ENCODE measurements at places on chromosomes 5 and 9.

- DNase-seq, result no peak
Observed at GRCh38 chr5:3794611-3795010, 199.0 kb downstream of the IRX1 start.

- DNase-seq, result no peak
Observed at GRCh38 chr9:109212768-109213167, 45.7 kb upstream of the FRRS1L start.

GRCh38 chr9:124140941-124141568 is 116.7 kb upstream of the NEK6 start:
- DNase-seq, result no peak

DNA sequence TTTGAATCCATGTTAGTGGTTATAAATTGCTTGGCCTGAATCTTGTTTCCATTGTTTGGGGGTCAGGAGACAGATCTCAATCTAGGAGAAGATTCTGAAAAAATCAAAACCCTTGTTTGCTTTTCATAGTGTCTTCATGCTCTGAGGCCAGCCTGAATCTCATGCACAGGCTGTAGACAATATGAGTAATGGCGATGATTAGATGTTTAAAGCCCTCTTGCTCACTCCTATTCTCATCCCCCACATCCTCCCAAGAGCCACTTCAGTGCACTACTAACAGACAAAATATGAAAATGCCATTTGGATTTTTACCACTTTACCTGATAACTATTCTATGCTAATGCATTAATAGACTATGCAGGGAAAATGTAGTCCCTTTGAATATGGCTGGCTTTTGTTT is 129.4 kb downstream of the NUDT12 start:
- DNase-seq, result no peak

DNA sequence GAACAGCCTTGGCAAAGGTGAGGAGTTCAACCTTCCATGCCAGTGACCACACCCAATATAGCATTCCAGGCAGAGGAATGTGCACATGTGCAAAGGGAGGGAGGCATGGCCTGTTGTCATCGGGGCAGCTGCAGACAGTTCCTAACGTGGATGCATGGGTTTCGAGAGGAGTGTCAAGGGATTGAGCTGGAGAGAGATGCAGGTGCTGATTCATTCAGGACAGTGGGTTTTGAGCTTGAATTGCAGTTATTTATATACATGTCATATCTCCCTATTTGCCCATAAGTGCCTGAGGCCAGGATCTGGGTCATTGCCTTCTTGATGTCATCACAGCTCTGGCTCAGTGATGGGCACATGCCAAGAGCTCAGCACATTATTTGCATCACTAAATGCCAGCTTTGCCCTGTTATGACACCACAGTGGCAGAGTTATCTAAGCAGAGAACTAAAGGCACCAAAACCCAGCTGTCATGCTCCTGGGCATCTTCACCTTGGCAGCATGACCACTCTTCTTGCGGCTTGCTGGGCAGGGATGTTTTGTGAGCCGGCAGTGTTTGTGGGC is 278.0 kb downstream of the NTRK2 start:
- DNase-seq, result no peak

- DNase-seq, result peak; percentile 33
Observed at GRCh38 chr9:135960411-135961276, 529 bp downstream of the UBAC1 start.

DNA sequence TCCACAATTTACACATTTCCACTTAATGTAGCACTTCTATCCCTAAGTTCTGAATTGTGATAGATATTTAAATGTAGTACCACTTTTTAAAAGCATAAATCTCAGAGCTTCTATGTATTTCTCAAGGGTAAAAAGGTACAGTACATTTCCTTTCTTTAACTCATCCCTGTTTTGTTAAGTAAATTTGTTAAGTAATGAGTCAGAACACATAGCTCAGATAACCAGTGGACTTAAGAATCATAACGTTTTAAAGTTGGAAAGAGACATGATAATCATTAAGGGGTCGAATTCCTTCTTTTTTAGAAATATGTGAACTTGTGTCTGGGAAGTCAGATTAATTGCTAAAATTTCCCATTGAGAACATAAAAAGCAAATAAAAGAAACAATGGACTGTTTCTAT is 810.2 kb upstream of the NUDT12 start:
- no peak for DNase-seq

- DNase-seq, result peak; percentile 52
Observed at GRCh38 chr5:134561871-134562296, 36.4 kb downstream of the JADE2 start.

GRCh38 chr9:91676046-91676445 is 252.4 kb upstream of the NFIL3 start:
- DNase-seq, result no peak

DNA sequence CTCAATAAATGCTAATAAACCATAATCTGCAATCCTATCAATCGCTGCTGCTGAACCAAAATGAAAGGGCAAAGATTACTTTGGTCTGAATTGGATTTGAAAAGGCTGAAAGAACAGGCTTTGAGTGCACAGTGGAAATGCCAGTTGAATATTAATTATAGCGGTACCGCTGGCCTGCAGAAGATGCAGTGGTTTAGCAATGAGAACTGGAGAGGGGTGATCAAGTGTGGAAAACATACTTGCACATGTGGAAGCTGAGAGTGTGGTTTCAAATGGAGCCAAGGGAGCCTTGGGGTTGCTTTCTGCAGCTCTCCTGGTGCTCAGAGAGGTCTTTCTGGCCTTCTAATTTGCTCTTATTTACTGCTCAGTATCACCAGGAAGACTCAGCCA is 133.9 kb downstream of the PTTG1 start:
- no peak for DNase-seq

DNA sequence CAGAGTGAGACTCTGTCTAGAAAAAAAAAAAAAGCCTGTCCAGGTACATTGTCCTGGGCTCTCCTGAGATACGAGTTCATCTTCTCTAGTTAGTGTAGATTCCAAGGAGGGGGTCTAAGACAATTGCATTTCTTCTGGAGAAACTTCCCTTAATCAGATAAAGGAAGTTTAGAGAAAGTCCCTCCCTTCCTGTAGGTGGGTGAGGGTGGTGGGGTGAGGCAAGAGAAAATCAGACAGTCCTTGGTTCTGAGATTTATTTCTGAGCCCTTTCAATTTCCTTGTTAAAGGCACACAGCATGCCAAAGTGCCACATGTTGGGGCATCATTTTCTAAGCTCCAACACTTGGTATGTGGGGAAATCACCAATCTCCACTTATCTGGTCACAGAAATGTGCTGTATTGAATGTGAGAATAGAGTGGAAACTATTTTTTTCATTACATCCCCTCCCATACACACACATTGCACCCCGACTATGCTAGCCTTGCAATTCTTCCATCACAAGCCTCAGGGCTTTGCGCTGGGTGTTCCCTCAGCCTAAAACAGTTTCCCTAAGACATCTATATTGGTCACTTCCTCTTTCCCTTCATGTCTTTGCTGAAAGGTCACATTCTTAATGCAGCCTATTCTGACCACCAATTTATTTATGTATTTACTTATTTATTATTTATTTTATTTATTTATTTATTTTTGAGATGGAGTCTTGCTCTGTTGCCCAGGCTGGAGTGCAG is 5.1 kb upstream of the TUT7 start:
- DNase-seq, result no peak

DNA sequence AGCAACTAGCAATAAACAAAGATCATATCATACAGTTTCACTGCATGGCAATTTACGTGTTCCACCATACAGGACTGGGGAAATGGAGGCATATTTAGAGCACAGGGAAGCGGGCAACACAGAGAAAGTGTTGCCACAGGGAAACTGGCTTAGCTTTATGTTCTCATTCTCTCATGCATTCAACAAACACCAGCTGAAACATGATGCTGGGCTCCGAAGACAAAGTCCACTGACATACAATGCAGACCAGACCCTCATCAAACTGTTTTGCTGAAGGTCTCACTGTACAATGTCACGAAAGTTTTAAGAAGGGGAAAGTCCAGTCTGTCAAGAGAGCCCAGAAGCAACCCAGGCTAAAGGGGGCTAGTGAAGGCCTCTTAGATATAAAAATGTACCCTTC is 115.1 kb downstream of the MAPKAP1 start:
- no peak for DNase-seq

DNA sequence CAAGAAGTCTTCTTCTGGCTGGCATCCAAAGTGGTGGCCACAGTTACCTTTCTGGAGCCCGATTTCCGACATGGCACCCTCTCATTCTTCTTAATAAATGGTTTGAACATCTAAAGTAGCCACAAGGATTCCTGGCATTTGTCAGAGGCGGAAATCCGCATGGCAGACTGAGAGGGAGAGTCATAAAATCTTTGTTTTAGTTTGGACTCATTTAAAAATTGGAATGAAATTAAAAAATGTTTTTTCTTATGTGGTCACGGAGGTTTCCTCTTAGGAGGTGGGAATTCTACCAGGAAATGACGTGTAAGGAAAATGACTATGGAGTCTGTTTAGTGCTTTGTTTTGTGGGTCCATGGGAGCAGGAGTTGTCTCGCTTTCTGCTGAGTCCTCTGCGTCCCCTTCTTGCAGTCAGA is 133.0 kb upstream of the PTCH1 start:
- no peak for DNase-seq

GRCh38 chr9:121138973-121139372 is 62.7 kb downstream of the RAB14 start:
- no peak for DNase-seq

DNA sequence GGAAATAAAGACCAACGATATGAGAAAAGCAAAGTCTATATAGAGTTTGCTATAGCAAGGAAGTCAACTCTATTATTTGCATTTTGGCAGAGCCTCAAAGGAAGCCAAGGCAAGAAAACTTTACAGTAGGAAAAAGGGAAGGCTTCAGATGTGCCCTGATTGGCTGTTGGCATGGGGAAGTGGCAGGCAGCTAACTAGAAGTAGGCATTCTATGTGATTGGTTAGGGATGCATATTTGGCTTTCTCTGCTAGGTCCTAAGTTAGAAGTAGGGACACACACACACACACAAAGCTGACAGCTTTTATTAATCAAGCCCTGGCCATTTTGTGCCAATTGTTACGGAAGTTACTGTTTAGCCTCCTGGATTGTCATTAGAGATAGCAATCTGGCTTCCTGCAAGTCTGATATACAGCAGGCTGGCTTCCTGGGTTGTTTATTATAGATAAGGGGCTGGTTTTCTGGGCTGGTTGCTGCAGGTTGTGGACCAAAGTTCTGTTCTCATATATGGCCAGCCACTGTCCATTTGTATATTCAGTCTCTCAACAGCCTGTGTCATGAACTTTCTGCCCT is 308.1 kb upstream of the GRAMD2B start:
- no peak for DNase-seq

- peak; percentile 75 for DNase-seq
Observed at GRCh38 chr9:33737811-33738606, 57.4 kb upstream of the PRSS3 start.

DNA sequence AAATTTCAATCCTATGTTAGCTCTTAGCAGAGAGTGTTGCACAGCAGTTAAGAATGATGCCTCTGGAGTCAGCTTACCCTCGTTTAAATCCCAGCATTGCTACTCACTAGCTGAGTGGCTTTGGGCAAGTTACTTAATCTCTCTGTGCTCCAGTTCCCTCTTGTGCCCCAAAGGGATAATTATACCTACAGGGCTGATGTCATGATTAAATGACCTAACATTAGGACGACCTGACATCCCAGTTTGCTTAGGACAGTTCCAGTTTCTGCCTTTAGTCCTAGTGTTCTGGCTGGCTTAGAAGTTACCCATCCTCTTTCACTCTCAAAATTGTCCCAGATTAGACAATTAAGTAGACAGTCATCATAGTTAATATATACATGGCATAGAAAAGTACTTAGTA is 4.3 kb upstream of the RAI14 start:
- DNase-seq, result no peak

DNA sequence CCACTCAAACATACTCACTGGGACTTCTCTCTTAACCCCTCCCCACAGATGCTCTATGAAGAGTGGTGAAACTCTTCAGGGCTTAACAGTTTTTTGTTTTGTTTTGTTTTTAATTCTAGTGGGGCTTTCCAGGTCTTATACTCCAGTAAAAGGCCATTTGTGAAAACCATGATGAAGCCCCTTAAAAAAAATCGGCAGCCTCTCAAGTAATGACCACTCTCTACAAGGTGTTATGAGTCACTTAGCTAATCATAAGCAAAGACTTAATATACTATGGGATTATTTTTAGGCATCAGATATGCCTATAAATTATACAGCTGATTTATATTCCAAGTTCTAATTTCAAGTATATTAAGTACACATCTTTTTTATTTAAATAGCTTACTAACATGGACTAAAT is 607.9 kb downstream of the RAB3C start:
- DNase-seq, result no peak

DNA sequence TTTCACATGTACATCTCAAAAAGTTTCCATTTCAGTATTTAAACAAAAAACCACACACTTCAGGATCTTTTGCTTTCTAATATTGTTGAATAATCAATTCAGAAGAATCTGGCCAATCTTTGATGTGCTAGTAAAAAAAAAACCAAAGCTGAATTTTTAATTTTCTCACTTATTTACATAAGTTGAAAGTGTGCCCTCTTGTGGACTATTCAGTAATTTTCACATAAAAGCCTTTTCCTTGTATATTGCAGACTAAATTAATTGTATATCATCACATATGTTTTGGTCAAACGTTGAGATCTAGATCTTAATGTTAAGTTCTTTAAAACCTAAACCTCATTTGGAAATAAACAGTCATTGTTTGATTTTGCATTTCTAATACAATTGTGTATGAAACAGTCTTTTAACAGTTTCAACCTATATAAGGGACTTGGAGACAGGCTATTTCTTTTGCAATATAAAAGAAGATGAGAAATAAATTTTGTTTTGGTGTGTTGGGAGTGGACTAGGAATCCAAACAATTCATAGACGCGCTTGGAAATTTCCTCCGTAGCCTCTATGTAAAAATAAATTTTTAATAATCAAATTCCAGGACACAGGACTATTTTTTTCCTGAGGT is 68.1 kb downstream of the NIPBL start:
- peak; percentile 92 for DNase-seq

DNA sequence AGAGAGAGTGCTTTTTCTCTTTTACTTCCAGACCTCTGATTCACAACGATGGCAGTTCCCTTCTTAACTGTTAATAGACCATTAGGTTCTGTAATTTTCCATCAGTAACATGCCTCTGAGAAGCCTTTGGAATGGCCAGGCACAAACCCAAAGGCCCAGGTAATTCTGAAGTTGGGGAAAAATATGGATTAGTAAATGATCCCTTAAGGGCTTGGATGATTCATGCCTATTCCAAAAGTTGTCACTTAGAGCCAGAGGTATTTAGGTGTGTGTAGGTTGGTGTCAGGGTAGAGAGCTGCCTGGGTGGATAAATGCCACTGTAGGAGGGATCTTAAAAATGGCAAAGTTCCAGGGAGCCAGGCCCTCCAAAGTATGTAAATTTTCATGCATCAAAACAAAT is 228.8 kb downstream of the PLK2 start:
- no peak for DNase-seq

- DNase-seq, result no peak
Observed at GRCh38 chr5:172549696-172550095, 91.4 kb upstream of the NEURL1B start.

- no peak for DNase-seq
Observed at GRCh38 chr5:133618141-133618540, 5.8 kb upstream of the FSTL4 start.

DNA sequence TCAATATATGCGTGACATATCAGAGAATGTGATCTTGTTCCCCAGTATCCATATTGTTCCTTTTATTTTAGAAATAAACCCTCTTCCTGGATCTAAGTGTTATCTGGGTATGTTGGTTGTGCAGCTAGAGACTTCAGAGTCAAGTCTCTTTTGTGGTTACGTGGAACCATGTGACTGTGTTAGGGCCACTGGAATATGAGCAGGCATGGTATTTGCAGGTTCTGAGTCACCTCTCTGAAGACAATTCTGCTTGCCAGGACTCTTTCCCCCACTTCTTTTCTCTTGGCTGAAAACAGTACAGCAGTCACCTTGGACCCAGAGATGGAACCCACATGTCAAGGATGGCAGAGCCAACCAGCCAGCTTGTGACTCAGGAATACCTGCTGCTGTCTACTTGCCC is 59.7 kb downstream of the ATP10B start:
- DNase-seq, result no peak
